ENCODE measurements at places on chromosomes 1 and 21.
A peak's percentile ranks its signal among the peaks of the same experiment; 100 is the strongest.

DNA sequence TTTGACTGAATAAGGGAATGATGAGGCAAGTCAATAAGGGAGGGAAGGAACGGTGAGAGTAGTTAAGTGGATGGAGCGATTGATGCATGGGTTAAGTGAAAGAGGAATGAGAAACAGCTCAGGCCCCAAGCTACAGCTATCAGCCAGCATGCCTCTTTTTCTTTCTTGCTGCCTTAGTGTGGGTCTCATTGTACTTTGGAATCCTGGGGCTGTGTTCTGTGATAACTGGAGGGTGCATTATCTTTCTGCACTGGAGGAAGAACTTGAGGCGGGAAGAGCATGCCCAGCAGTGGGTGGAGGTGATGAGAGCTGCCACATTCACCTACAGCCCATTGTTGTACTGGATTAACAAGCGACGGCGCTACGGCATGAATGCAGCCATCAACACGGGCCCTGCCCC, 1.0 kb downstream of the TEX38 start:
- DNase-seq = no peak

DNA sequence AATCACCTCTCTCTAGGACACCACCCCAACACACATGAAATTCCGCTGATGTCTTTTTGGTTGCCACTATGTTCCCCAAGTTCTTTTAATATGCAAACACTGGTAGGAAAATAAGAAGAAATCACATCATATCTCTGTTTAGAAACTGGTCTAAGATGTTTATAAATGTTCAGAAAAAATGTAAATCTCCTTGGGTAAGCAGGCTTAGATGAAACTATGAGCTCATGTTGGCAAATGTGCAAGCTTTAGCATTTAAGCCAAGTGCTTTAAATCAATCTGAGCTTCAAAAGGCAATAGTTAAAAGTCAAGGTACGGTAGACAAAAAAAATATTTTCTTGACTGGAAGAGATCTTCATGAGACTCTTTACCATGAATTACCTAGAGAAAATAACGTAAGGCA, 25.2 kb upstream of the SLAMF9 start:
- DNase-seq = no peak

- no peak for DNase-seq
Measured at GRCh38 chr1:173758980-173759379, 44.2 kb downstream of the KLHL20 start.

DNA sequence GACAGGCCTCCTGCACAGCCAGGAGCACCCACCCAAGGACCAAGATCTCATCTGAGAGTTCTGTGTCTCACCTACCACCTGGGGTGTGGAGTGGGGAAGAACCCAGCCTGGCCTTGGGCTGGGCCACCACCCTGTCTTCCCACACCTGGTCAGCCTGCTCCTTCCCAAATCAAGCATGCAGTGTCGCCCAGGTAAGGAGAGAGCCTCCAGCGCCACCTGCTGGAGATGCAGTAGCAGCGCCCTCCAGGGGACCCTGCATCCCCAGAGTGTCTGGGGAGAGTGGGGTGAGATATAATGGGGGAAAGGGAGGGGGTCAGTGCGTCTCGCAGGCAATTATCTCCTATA, 32.3 kb downstream of the KIAA2013 start:
- DNase-seq = peak; percentile 43

- no peak for DNase-seq
Measured at GRCh38 chr1:43995984-43996732, 4.8 kb downstream of the CCDC24 start.

GRCh38 chr1:163730411-163730821, 408.7 kb downstream of the NUF2 start:
- DNase-seq = no peak

GRCh38 chr1:173570370-173571007, 32.4 kb downstream of the SLC9C2 start:
- no peak for DNase-seq

DNA sequence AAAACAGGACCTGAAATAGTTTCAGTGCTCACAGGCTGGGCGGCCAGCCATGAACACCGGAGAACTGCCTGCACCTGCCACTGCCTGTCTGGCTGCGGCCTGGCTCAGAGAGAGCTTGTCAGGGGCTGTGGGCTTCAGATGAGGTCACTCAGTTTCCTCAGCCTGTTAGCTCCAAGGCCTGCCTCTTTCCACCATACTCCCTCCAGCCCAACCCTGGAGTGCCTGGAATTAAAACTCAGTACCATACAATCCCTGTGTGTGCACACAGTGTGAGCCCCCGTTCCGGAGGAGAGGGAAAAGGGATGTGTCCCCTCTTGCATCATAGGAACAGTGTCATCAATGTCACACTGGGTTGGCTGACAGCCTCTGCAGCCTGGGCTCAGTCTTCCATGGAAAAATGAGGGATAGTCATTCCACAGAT, 16.2 kb downstream of the CACNA1S start:
- no peak for DNase-seq

DNA sequence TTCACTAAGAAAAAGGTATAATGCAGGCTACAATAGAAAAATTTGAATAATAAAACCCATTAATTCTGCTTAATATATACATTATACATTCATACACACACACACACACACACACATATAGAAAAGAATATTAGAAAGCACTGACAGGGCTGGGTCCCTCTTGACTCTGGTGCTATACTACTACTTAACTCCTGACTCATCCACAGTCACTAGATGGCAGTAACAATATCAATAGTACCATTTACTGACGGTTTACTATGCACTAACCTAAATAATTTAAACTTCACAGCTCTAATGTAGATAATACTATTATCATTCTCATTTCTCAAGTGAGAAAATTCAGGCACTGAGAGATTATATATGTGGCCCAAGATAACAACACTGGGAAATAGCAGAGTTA, 87.5 kb downstream of the COP1 start:
- DNase-seq = peak; percentile 33

- no peak for DNase-seq
Measured at GRCh38 chr1:7606096-7606495, 165.0 kb upstream of the VAMP3 start.

- no peak for DNase-seq
Measured at GRCh38 chr1:23727362-23727811, 15.9 kb upstream of the ELOA start.

DNA sequence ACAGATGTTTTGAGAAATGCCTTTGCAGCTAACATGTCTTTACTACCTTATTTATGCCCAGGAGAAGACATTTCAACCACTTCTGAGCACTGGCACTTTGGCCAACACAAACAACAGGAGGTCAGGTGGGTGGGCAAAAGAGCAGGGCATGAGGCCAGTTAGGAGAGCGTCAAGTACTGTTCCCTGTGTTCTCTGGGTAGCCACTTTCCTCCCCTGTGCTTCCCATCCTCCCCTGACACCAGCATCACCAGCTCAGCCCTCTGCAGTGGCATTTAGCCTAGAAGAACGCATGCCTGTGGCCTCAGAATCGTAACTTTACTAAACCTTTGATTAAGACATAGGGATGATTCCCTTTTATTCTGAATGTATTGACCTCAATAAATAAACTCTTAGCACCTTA, 18.3 kb downstream of the BTG2 start:
- no peak for DNase-seq

DNA sequence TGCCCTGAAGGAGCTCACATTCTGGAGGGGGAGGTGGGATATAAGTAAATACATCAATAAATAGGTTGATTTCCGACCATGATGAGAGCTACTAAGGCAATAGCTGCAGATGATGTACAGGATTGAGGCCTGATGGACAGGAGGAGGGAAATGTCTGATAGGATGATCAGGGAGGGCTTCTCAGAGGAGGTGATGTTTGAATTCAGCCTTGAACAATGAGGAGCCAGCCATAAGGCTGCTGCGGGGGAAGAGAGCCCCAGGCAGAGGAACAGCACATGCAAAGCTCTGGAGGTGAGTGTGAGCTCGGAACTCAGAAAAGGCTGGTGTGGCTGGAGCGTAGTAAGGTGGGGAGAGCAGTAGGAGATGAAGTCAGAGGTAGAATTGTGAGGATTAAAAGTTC, 411.7 kb downstream of the PTPRU start:
- DNase-seq = no peak

GRCh38 chr1:115224636-115225035, 113.4 kb downstream of the NGF start:
- DNase-seq = no peak

DNA sequence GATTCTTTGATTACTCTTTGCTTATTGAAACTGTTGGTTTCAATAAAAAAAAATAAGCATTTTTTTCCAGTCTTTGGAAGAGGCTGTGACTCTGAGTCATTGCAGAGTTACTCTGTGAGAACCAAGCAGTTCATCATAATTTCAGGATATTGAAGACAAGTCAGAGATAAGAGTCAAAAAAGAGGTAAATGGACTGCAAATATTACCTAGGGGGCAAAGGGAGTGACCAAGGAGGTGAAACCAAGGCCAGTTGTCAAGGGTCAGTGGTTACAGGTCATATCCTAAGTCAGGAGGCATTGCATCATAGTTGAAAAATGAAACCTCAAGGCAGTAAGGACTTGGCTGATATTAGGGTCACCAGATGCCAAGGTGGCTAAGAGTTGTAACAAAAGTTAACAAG, 597.1 kb upstream of the USP24 start:
- DNase-seq = no peak

DNA sequence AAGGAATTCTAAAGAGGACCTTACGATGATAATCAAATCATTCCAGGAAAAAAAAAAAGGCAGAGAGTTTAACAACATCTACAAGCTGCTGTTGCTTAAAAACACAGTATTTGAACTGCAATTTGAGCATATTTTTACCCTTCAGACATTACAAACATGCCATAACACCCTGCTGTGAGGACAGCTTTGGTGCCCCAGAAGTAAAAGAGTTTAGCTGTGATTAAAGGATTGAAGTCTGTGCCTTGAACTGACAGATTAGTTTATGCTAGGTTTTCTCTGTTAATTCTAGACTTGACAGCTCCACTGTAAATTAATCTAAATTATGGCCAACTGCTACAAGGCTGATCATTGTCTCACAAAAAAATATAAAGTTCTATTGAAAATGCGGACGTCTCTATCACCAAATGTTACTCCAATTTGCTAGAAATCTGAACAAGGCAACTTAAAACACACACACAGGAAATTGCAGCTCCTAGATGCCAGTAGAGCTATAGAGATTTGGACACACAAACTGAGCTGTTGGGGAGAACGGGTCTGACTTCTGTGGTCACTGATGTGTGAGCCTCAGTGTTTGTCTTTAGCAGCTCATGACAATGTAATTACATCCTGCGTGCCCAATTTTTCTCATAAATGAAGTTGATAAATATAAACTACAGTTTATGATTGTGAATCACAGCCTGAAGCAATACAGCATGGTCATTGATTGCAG, 217.9 kb downstream of the NTNG1 start:
- peak; percentile 74 for DNase-seq

DNA sequence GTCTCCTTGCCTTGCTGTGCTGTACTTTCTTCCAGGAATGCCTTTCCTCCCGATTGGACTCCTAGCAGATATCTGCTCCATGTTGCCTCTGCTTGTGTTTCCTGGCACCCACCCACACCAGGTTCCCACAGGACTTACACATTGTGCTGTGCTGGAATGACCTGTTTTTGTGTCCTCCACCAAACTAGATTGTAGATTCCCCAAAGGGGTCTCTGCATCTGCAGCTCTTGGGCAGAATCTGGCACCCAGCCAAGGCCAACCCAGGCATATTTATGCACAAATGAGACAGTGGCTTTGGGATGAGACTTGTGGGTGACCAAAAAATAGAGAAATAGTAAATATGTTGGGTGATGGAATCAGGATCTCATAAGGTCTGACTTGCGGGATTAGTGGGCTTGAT, 278.2 kb downstream of the RRAGC start:
- DNase-seq = peak; percentile 75

- no peak for DNase-seq
Measured at GRCh38 chr1:107413951-107414350, 273.1 kb downstream of the NTNG1 start.

GRCh38 chr1:30662291-30662840, 61.0 kb downstream of the MATN1 start:
- no peak for DNase-seq

DNA sequence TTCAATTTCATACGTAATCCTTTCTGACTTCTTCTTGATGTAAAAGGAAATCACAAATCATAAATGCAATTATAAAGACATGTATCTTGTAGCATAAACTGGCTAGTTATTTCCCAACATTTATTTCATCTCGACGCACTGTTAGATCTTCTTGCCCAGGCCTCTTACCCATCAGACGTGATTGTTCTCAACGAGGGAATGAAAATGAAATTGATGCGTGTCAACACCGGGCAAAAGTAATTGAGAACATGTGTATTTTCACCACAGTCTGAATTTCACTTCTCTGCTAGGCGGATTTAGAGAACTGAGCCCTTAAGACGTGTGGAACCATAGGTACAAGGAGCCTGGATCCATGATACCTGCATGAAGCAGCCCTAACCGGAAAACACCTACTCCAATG, 519.7 kb downstream of the KCNT2 start:
- no peak for DNase-seq

DNA sequence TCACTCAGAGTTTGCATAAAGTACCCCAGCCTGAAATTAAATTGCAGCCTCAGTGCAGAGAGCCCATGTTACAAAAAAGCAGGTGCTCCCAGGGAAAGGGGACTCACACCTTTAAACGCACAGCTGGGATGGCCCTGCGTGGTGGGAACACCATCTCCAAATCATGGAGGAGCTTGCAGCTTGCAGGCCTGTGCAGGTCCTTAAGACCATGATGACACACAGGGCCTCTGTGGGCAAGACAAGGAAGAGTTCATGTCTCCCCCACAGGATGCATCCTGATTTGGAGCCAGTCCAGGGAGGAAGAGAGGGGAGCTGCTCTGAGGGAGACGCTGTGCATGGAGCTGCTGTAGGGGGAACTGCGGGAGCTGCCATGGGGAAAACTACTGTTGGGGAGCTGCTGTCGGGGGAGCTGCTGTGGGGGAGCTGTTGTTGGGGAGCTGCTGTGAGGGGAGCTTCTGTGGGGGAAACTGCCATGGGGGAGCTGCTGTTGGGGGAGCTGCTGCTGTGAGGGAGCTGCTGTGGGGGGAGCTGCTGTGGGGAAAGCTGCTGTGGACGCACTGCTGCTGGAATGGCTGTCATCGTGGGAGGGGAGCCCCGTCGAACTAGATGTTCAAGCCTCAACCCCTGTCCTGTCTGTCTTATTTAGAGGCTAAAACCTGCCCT, 113.9 kb downstream of the MATN1 start:
- DNase-seq = no peak

GRCh38 chr1:174964261-174964971, 35.3 kb upstream of the CACYBP start:
- DNase-seq = no peak

DNA sequence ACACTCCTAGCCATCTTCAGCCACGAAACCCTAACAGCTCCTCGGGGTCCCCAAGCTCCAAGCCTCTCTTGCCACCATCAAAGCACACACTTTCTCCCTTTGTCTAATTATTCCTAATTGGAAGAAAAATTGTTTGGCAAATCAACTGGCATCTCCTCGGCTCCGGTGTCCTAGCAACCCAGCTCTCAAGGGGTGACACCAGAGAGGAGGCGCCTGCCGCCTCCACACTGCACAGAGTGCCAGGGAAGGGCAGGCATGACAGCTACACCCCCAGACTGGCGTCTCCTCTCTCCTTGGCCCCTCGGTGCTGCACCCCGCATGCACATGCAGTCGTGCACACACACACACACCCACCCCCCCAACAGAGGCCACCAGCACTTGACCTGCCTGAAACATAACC, 18.2 kb upstream of the GJB5 start:
- DNase-seq = no peak

Measured in A673 (cell line).